Placental pericyte (primary cell): ENCODE measurements at places on chromosomes 4 and X. TPM values are rescaled to one million over a fixed set of nuclear protein-coding genes. Genes with fewer than 3 reads are reported as not detected.

Gene MUC7
- not detected in 2 replicates for total RNA-seq

Gene EGF
- 0.22 and 1.6 TPM in 2 replicates for total RNA-seq

Gene ARHGEF38
- not detected in 2 replicates for total RNA-seq

Gene CT45A5
- total RNA-seq: not detected in 2 replicates

Gene STIM2
- 6.3 and 25.2 TPM in 2 replicates for total RNA-seq

Gene UCHL1
- total RNA-seq: 599 and 1,289 TPM in 2 replicates

Gene RELL1
- 95.9 and 143 TPM in 2 replicates for total RNA-seq

Gene SMARCA1
- total RNA-seq: 50.8 and 51.0 TPM in 2 replicates

Gene RUFY3
- 37.5 and 50.8 TPM in 2 replicates for total RNA-seq
